ENCODE measurements at places on chromosomes 4 and X. TPM values are rescaled to one million over a fixed set of nuclear protein-coding genes. Genes with fewer than 3 reads are reported as not detected.
A peak's percentile ranks its signal among the peaks of the same experiment; 100 is the strongest.

DNA sequence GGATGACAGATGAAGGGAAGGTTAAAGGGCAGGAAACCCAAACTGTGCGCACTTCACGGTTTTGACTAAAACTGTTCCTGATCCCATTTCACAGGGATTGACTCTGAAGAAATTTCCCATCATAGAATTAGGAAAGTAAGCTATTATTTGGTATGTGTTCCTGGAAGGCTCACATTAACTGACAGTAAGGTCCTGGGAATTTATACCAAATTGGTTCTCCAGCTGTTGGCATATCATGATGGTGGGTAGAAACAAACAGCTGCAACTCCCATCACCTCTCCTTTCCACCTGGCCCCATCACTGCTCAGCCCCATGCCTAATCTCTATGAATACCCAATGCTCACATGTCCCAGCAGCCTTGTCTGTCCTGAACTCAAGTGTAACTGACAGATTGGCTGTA is 121.2 kb downstream of the GPC3 start:
- no peaks in the 10 kb centered on the region for H3K4me1 ChIP-seq
- no peak overlapping the region for H3K4me3 ChIP-seq
- H3K27ac ChIP-seq, result no peak overlapping the region
- H3K36me3 ChIP-seq, result no peaks in the 10 kb centered on the region

DNA sequence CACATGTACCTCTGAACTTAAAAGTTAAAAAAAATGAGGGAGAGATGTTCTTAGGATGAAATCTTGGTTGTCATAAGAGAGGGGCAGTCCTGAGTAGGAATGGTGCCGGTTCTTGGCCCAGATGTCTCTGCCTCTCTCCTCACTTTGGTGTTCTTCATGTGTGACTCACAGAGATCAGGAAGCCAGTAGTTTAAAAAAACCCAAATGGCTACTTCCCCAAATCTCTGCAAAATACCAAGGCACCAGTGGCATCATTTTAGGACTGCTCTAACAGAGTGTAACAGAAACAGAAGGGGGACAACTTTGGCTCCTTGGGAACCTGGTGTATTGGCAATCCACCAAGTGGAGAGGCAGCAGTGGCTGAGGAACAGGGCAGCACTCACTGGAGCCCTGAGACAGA is 116.8 kb downstream of the SCD5 start:
- no peaks in the 10 kb centered on the region for H3K36me3 ChIP-seq
- no peaks in the 10 kb centered on the region for H3K4me1 ChIP-seq
- no peak overlapping the region for H3K27ac ChIP-seq

DNA sequence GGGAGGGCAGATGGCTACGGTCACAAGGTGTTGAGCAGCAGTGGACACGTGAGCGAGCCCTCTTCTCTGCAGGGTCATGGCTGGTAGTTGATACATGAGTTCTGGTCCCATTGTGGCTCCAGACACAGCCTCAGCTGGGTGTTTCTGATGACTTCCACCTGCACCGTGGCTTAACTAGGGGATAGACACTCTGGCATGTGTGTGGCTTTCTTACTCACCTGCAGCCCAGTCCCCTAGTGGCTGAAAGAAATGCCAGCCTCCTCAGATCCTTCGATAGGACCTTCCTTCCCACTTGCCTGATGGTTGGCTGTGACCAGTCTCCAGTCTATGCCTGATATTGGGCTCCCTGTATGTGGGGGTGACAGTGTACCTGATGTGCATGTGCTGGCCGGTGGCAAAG is 5.0 kb downstream of the GPR78 start:
- no peaks in the 10 kb centered on the region for H3K36me3 ChIP-seq
- no peaks in the 10 kb centered on the region for H3K4me1 ChIP-seq
- H3K4me3 ChIP-seq, result no peak overlapping the region
- no peak for DNase-seq
- H3K27ac ChIP-seq, result no peak overlapping the region
- H3K27me3 ChIP-seq, result no peaks in the 10 kb centered on the region

Gene PDZD4
- 1.6 TPM for total RNA-seq

GRCh38 chr4:98470366-98470765 is 188.0 kb downstream of the TSPAN5 start:
- H3K27me3 ChIP-seq, result no peaks in the 10 kb centered on the region
- H3K36me3 ChIP-seq, result no peaks in the 10 kb centered on the region
- DNase-seq, result no peak
- no peak overlapping the region for H3K27ac ChIP-seq
- H3K4me3 ChIP-seq, result no peak overlapping the region

GRCh38 chr4:107058828-107059227 is 22.7 kb upstream of the DKK2 start:
- H3K4me3 ChIP-seq, result no peak overlapping the region
- H3K27me3 ChIP-seq, result no peaks in the 10 kb centered on the region
- H3K27ac ChIP-seq, result no peak overlapping the region
- H3K4me1 ChIP-seq, result no peaks in the 10 kb centered on the region
- no peak for DNase-seq
- H3K36me3 ChIP-seq, result no peaks in the 10 kb centered on the region

- DNase-seq, result no peak
- no peaks in the 10 kb centered on the region for H3K4me1 ChIP-seq
- no peaks in the 10 kb centered on the region for H3K36me3 ChIP-seq
Measured at GRCh38 chr4:56310401-56311125, 76.7 kb downstream of the AASDH start.

DNA sequence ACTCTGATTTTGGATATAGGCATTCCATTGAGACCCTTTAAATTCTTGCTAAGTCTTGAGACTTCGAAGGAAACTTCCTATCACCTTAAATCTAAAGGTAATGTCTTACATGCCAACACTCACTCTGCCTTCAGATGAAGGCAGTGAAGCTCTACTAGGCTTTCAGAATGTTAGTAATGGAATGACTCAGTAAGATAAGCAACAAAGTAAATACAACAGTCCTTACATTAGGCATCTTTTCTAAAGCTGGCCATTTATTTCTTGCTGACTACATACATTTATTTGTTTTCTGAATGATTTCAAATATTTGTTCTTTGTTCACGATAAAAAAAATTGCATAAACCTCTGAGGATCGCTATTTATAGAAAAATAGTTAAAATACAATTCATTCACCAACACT is 43.5 kb downstream of the ASIC5 start:
- H3K4me1 ChIP-seq, result no peaks in the 10 kb centered on the region
- no peaks in the 10 kb centered on the region for H3K27me3 ChIP-seq
- H3K36me3 ChIP-seq, result no peaks in the 10 kb centered on the region
- no peak overlapping the region for H3K27ac ChIP-seq
- no peak for DNase-seq
- H3K4me3 ChIP-seq, result no peak overlapping the region

GRCh38 chr4:52069571-52069970 is 18.5 kb downstream of the SPATA18 start:
- H3K4me1 ChIP-seq, result no peaks in the 10 kb centered on the region
- no peak for DNase-seq
- no peak overlapping the region for H3K4me3 ChIP-seq

- peaks cover 6% of the 10 kb centered on the region for H3K36me3 ChIP-seq
- H3K27ac ChIP-seq, result peak overlapping the region; percentile 97
- peak overlapping the region; percentile 71 for H3K4me3 ChIP-seq
Measured at GRCh38 chrX:319579-320125, 1.1 kb upstream of the GTPBP6 start.

DNA sequence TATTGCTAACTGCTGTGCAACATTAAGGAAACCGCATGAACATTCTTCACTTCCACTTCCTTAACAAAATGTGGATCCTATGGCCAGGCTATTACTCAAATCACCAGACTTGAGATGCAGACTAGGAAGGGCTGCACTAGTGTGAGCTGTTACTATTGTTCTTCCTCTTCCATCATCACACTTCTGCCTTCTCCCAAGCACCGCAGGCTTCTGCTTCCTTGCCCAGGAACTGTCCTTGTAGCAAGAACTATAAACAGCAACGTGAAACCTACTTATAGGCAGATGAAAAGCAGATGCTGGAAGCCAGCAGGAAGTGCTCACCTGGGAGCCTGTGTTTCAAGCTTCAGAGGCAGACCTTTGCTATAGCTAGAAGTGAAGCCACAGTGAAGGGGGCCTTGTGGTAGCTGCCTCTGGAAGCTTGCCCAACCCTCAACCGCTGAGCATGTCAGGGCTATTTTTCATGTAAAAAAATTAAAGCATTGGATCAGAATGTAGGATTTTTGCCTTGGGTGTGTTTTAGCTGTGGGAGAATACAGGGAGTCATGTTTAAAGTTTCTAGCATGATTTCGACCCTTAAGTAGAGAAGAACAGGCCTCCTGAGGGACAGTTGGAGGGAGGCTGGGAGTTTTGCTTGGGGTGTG is 43.9 kb downstream of the CLNK start:
- DNase-seq, result no peak
- no peaks in the 10 kb centered on the region for H3K4me1 ChIP-seq
- H3K27me3 ChIP-seq, result no peaks in the 10 kb centered on the region
- H3K36me3 ChIP-seq, result no peaks in the 10 kb centered on the region
- no peak overlapping the region for H3K4me3 ChIP-seq
